ENCODE measurements at places on chromosomes 2 and 18.

DNA sequence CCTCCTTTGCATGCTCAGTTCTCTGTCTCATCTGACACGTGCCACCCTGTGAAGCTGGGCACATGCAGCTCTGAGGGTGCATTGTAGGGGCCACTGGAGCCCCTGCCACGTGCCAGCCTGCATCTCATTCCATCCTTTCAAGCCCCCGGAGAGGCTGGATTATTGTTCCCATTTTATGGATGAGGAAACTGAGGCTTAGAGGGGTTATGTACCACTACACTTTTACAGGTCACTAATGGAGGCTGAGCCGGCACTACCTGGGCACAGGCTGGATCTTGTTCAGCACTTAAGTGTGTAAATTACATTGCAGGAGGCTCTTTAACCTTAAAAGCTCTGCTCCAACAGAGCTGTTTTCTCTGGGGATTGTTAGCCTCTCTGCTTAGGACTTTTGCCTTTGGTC lies 47.5 kb downstream of the KCNIP3 start:
- DNase-seq: no peak

- DNase-seq: no peak
Measured at GRCh38 chr2:35374845-35375244, 980.7 kb upstream of the CRIM1 start.

- DNase-seq: no peak
Measured at GRCh38 chr2:112821682-112822081, 14.9 kb downstream of the IL1B start.

DNA sequence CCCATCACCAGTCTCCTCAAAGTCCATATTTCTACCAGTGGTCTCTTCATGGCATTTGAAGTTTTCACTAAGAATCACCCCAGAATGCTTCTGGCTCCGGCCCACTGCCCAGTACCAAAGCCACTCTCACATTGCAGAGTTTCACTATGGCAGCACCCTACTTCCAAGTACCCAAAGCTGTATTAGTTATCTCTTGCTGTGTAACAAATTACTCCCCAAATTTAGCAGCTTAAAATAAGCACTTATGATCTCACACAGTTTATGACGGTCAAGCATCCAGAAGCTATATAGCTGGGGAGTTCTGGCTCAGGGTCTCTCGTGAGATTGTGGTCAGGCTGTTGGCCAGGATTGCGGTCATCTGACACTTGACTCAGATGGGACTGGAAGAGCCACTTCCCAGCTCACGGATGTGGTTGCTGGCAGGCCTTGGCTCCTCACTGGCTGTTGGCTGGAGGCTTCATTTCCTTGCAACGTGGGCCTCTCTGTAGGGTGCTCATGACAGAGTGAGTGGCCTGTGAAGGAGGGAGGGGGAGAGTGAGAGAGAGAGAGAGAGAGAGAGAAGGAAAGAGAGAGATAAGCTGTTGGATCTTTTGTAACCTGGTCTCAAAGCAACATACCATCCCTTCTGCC lies 189.5 kb downstream of the CTIF start:
- peak; percentile 99 for DNase-seq

GRCh38 chr2:191247381-191248057 lies 2.3 kb downstream of the MYO1B start:
- peak; percentile 92 for DNase-seq

Measured in AG10803 (cell line).